ENCODE measurements at places on chromosomes 5 and 9. TPM values are rescaled to one million over a fixed set of nuclear protein-coding genes. Genes with fewer than 3 reads are reported as not detected.

TIGD6 gene
- 2.9 TPM for total RNA-seq

ELP1 gene
- total RNA-seq, result 24.4 TPM

SPINK4 gene
- not detected for total RNA-seq

ST6GALNAC4 gene
- 33.1 TPM for total RNA-seq

NIM1K gene
- 0.17 TPM for total RNA-seq

ANKRD31 gene
- 0.12 TPM for total RNA-seq

IFNK gene
- total RNA-seq, result not detected

LIFR gene
- total RNA-seq, result 46.8 TPM

ZNF462 gene
- total RNA-seq, result 29.2 TPM

HAPLN1 gene
- 1.5 TPM for total RNA-seq

FGF1 gene
- 45.0 TPM for total RNA-seq

IFNB1 gene
- not detected for total RNA-seq

TMEM215 gene
- total RNA-seq, result not detected

ROR2 gene
- total RNA-seq, result 0.85 TPM

FAM153A gene
- total RNA-seq, result 3.9 TPM

- DNase-seq, result no peak
These were observed 7.0 kb upstream of the IL12B start for GRCh38 chr5:159337016-159337955.

DNA sequence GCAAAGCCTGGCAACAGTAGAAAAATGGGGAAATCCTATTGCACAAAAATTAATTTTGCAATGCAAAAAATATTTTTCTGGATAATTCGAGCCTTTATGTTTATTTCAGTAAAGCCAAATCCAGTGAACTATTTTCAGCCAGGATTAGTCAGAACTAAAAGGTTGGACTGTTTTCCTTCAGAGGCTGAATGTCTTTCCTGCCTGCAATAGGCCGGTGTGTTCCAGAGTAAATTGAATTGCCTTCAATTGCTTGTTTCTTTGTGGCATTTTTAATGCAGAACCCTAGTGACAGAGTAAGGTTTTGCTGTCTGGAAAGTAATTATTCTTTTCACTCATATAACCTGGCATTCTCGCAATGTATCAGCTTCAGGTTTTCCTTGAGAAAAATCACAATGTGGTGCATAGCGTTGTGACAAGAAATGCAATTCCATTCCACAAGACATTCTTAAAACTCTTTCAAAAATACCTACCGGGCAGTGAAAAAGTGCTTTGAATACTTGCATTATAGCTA, 183.7 kb downstream of the GLIS3 start:
- no peak for DNase-seq

- DNase-seq, result no peak
These were observed 639.7 kb downstream of the BNC2 start for GRCh38 chr9:16230731-16231130.

- no peak for DNase-seq
These were observed 58.4 kb upstream of the MARCHF11 start for GRCh38 chr5:16238018-16238417.

GRCh38 chr9:20292002-20292401, 330.3 kb downstream of the MLLT3 start:
- DNase-seq, result no peak

DNA sequence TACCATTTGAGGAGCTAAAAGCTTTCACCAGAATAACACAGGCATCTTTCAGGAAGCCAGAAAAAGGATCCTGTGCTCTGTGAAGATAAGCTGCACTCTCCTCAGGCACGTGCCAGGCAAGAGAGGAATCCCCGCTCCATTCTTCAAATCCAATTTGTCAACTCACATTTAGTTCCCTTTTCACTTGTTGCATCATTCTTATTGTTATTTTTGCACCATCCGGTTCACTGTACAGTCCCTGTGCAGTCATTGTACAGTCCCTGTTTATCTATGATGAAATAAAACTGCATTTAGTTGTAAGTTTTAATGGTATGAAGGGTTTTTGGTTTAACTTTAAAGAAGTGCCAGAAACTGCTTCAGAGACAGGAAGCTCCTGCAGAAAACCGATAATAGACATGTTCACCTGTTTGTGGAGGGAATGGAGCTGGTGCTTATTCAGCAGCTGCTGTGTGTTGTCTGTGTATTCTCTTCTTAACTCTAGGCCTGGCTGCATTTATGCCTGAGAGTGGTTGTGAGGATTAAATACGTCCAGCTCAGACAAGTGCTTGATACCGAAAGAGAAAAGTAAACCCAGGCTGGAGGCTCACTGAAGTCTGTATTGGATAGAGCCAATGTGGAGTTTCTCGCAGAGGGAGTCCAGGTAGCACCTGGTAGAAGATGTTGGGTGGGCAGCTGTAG, 22.4 kb downstream of the IFNW1 start:
- no peak for DNase-seq

DNA sequence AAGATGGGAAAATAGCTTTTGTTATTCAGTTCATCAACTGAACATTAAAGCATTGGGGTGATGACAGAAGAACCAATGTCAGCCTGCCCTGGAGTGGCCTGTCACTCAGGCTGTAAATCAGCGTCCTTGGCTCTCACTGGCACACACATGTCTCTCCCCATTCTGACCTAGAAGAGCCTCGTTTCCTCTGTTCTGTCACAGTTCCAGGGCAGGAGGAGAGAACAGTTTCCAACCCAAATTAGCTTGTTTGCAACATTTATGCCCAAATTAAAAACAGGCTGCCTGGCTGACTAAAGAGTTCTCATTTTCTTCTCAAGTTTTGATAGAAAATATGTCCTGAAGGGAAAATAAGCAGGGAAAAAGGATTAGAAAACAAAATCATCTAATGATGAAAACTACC, 520.1 kb downstream of the CHSY3 start:
- DNase-seq, result no peak

- no peak for DNase-seq
These were observed 162.0 kb upstream of the GLRA1 start for GRCh38 chr5:152086668-152087067.

- no peak for DNase-seq
These were observed 249.4 kb upstream of the TBCA start for GRCh38 chr5:78025540-78025939.

GRCh38 chr9:22073349-22073748, 64.2 kb upstream of the CDKN2B start:
- DNase-seq, result no peak

- DNase-seq, result no peak
These were observed 230.7 kb downstream of the COMMD10 start for GRCh38 chr5:116315531-116315930.

GRCh38 chr9:100938507-100938906, 90.0 kb upstream of the PLPPR1 start:
- DNase-seq, result no peak

DNA sequence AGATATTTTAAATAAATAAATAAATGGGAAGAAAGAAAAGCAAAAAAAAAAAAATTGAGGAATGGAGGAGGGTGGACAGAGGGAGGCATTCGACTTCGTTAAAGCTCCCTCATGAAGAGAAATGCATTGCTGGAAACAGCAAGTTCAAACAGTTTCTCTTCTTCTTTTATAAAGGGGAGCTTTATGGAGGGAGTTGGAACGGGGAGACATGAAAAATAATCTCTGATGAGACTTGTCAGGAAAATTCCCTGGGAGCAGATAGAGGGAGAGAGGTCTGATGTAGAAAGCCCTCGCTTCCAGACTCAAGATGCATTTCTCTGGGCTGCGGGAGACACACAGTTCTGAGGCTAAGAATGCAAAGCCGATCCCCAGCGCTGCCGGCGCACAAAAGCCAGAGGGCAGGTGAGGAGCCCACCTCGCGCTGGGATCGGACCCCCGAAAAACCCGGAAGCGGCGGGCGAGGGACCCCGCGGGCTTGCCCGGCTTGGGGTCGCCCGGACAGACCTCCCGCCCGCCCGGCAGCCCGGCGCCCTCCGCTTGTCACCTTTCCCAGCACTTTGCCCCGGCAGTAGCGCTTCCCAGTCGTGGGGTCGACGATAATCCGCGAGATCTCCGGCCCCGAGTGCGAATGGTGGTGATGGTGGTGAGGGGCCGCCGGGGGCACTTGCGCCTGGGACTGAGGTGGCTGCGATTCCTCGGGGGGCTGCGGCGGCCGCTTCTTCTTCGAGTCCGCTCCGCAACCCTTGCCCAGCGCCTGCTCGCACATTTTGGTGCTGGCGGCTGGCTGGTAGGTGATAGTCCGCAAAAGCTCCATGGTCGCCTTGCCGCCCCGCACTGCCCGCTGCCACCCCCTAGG, 512 bp downstream of the PLK2 start:
- no peak for DNase-seq

DNA sequence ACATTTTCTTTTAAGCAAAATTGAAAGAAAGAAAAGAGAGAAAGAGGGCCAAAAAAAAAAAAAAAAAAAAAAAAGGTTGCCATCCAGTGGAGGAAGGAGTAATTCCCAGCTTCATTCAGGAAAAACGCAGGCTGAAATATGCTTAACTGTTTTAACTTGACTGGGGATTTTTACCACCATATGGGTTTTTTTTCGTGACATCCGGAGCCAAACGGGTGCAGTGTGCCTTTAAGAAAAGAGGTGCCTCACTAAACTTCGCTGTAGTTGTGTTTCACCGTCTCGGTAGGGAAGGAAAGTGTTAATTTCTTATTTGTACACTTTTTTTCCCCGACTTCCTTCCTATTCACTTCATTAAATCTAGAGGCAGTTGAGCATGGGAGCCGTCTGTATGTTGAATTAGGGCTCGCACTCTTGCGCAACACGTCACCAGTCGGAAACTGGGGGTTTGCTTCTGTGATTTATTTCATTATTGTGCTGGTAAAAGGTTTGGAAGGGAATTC, 143.0 kb downstream of the SMARCA2 start:
- peak; percentile 32 for DNase-seq

DNA sequence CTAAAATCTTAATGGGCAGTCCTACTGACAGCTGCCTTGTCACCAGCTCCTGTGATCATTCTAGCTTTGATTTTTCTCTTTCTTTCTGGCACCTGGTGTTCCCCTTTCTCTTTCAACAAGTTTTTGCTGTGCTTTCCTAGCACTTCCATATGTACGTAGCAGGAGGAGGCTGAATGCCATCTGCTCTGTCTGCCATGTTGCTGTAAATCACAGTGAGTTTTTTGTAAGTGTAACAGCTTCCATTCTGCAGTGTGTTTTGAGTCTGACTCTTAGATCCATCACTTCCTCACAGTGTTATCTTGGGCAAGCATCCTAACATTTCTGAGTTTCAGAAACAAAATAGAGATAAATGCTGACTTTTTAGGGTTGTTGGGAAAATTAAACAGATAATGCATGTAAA, 247.9 kb downstream of the DOCK8 start:
- no peak for DNase-seq

- DNase-seq, result no peak
These were observed 92.0 kb downstream of the PHF2 start for GRCh38 chr9:93668261-93668871.

DNA sequence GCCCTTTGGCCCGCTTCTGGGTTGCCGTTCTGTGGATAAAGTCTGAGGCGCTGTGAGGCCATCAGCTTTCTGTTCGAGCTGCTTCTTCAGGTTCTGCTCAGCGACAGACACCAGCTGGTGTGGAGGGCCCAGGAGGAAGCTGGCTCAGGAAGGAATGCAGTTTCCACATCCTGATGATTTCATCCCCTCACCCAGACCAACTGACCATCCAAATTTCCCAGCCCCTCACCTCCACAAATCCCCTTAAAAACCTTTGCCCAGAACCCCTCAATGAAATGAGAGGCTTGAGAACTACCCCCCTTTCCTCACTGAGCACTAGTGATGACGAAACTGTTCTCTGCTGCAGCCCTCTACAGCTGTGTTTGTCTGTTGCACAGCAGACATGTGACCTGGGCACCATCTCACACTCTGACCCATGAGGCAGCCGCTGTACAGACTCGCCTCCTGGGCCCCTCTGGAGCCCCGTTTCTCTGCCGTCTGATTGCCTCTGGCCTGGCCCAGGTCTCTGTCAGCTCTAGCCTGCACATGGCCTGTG, 45.4 kb downstream of the SPATA31C2 start:
- DNase-seq, result peak; percentile 12

GRCh38 chr5:66864240-66864884, 268.2 kb downstream of the MAST4 start:
- peak; percentile 25 for DNase-seq

- DNase-seq, result no peak
These were observed 160.9 kb upstream of the LHFPL2 start for GRCh38 chr5:78809444-78809843.

- no peak for DNase-seq
These were observed 971 bp downstream of the TMEM267 start for GRCh38 chr5:43482490-43483297.

GRCh38 chr9:81266086-81266485, 423.3 kb downstream of the TLE1 start:
- DNase-seq, result no peak

- no peak for DNase-seq
These were observed 74.4 kb upstream of the EQTN start for GRCh38 chr9:27371382-27371781.

GRCh38 chr5:168786147-168786546, 207.0 kb upstream of the PANK3 start:
- DNase-seq, result no peak

GRCh38 chr9:111436571-111436970, 47.6 kb downstream of the ECPAS start:
- no peak for DNase-seq

DNA sequence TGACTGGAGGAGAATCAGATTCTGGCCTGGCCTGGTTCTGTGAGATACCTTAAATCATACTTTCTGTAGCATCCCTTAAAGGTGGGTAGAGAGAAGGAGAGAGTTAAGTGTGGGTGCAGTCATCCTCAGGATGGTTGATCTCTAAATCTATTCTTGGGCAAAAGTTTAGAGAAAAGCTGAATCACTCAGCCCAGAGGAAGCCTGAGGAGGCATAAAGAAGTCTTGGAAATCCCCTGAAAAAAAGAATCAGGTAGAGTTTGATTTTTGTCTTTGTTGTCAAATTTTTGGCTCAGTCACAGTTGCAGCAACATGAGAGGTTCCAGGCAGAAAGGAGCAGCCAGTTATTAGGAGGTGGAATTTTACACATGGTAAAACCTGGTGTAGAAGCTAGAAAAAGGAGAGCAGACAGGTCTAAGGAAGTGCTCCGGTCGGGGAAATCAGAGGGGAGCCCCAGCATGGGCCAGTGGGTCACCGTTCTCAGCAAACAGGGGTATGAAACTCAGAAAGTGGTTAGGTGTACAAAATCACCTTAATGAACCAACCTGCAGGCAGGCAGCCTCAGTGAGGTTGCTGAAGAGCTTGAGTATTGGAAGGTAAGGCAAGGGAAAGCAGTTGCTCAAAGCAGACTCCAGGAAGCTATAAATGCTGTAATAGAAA, 116.2 kb upstream of the CNTLN start:
- DNase-seq, result no peak

DNA sequence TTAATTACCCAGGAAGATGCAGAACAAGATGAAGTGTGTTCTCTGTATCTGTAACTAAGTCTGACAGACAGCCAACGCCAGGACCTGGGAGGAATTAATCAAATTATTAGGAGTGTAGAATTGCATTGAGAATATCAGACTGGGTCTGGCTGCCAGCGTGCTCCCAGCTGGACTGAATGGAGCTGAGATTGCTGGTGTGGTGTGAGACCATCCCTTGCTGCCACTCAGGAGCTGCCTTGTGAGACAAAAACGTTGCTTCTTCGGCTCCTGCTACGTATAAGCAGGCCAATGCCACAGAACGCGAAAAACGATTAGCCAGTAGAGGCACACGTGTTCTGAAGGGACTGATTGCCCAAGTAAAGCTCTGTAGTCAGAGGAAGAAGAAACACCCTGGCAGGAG, 66.8 kb downstream of the AMBP start:
- DNase-seq, result no peak

Data from heart right ventricle (tissue), 16 donors.